Nephron progenitor cell (in vitro differentiated cells): ENCODE measurements at places on chromosomes 1 and 21.

DNA sequence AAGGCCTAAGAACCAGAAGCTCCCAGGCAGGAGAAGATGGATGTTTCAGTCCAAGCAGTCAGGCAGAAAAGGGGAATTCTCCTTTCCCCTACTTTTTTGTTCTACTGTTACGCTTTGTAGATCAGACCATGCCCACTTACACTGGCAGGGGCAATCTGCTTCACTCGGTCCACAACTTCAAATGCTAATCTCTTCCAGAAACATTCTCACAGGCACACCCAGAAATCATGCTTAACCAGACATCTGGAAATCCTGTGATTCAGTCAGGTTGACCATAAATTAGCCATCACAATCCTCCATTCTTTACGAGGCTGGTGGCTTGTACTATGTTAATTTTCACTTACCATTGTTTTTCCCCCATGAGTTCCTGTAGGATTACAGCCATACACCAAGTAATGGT lies 23.8 kb upstream of the IL10 start:
- no peak for DNase-seq

- no peak for DNase-seq
Measured at GRCh38 chr1:32508761-32509160, 30.5 kb upstream of the ZBTB8A start.

DNA sequence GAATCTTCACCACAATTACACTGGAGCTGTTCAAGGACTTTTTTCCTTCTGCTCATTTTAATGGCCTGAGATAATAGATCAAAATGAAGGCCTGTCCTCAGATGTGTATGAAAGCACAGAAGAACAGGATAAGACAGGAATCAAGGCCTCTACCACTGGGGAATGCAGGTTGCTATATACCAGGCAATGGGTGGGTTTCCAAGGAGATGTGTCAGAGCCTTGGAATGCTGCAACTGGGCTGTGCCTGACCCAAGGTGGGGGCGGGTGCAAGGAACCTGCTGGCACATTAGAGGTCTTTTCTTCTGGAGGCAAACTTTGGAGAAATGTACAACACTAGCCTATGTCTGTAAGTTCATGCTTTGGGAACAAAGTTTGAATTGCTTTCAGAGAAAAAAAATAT lies 21.7 kb upstream of the LAMC2 start:
- DNase-seq = no peak

GRCh38 chr1:45607404-45608074 lies 16.3 kb downstream of the CCDC17 start:
- DNase-seq = no peak

DNA sequence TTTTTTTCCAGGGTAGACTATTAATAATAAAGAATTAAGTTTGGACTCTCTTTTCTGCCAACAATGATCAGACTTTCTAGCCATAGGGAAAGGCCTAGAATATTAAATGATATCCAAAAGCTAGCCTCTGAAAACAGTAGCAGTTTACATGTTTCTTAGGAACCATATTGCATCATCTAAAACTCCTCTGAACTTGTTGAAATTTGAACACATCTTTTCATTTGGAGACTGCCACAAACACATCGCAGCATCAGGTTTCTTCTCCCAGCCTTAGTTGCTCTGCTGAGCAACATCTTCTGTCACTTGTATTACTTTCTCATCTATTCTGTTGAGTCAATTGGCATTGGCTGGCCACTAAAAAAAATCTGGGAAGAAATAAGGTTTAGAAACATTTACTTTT lies 63.2 kb upstream of the GNG4 start:
- no peak for DNase-seq
